ENCODE measurements at places on chromosomes 7 and 10.

GRCh38 chr10:35294506-35294905 is 41.8 kb upstream of the CCNY start:
- DNase-seq: no peak

DNA sequence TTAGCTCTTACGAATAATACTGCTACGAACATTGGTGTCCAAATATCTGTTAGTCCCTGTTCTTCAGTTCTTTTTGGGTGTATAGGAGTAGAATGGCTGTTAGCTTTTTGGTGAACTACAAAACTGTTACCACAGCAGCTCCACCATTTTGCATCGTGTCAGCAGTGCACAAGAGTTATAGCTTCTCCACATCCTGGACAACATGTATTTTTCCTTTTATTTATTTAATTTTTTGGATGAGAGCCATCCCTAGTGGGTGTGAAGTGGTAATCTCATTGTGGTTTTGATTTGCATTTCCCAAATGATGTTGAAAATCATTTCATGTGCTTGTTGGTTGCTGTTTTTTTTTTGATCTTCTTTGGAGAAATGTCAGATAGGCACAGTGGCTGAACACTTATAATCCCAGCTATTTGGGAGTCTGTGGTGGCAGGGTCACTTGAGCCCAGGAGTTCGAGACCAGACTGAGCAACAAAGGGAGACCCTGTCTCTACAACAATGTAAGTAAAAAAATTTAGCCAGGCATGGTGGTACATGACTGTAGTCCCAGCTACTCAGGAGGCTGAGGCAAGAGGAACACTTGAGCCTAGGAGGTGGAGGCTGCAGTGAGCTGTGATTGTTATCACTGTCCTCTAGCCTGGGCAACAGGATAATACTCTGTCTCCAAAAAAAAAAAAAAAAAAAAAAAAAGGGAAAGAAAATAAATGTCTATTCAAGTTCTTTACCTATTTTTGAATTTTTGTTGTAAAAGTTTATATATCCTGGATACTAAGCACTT is 31.7 kb downstream of the TRIM24 start:
- peak; percentile 38 for DNase-seq

DNA sequence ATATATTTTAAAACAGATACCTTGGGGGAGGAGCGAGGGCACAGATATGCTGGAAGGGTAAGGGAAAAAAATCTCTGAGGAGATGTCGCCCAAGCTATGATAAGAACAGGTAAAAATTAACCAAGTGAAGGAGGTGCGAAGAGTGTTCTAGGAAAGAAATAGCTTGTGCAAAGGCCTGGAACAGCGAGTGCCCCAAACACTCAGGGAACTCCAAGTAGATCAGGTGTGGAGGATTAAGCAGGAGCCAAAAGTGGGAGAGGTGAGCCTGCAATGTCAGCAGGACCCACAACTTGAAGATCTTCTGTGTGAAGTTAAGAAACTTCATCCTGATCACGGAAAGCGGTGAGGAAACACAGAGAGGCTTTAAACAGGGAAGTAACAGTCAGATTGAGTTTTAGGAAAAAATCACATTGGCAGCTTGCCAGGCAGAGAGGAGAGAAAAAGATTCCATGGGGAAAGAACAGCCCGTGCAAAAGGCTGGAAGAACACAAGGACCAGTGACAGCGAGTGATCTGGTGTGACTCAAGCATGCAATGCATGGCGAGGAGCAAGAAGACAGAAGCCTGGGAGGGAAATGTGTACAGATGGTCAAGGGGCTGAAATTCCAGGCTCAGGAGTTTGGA is 30.7 kb downstream of the FGF8 start:
- no peak for DNase-seq

- DNase-seq: peak; percentile 35
These were observed 131.4 kb upstream of the ODAD2 start for GRCh38 chr10:28130267-28130666.

DNA sequence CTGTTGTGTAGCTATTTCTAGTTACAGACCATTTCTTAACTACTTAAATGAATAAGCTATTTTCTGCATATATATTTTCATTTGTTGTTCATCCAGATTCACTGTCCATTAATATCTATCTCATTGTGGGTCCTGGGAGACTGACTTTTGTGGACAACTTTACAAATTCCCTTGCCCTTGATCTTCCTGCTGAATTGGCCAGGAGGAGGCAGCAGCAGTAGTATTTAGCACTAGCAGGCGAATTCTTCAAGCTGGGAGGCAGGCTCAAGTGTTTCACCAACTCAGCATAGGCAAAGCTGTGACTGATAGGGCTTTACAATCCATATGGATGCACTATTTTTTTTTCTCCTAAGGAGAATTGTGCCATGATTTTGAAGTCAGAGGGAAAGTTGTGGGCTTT is 461.0 kb upstream of the NRG3 start:
- no peak for DNase-seq

All from cardiac fibroblast (primary cell).